Hindlimb muscle (tissue), 1 donor: ENCODE measurements at places on chromosomes 7 and 10. TPM values are rescaled to one million over a fixed set of nuclear protein-coding genes. Genes with fewer than 3 reads are reported as not detected.

- no peak for DNase-seq
Observed at GRCh38 chr10:19098803-19099202, 50.2 kb downstream of the MALRD1 start.

GRCh38 chr10:71197955-71198354, 14.4 kb upstream of the UNC5B start:
- no peak for DNase-seq

DNA sequence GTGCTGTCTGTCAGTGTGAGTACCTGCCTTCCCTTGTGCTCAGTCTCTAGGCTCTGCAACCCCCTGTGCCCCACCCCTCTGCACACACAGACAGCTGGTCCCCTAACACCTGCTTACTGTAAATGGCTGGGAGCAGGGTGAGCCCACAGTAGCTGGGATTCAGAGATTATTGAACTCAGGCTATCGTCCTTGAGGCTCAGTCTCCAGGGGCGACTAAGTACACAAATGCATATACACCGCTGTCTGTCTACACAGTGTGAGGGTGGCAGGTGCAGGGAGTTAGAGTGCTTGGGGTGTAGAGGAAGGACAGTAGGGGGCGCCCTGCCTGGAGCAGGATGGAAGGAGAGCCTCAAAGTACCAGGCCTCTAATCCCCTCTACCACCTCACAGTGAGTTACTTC, 12.9 kb downstream of the UPP1 start:
- no peak for DNase-seq

- no peak for DNase-seq
Observed at GRCh38 chr7:41255716-41256115, 447.2 kb downstream of the INHBA start.

Gene PRSS37
- polyA plus RNA-seq = 0.28 TPM

DNA sequence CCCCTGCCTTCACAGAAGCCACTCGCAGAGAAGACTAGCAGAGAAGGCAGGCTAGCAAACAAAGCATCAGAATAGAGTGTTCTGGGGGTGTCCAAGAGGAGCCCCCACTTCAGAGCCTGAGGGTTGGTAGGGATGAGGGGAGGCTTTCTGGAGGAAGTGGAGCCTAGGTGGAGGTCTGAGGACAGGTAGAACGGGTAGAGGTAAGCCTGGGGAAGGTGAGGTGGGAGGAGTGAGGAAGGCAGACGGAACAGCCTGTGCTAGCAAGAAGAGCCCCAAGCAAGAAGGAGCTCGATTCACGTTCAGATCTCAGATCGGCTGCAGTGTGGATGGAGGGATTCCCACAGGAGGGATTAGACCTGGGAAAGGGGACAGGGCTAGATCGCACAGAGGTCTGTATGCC, 66.0 kb upstream of the DUSP5 start:
- no peak for DNase-seq

Gene CFAP58
- 0.28 TPM for polyA plus RNA-seq

GRCh38 chr7:130374507-130374906, 5.8 kb upstream of the CPA1 start:
- no peak for DNase-seq
